ENCODE measurements at places on chromosomes 1 and 21.

- DNase-seq: no peak
Measured at GRCh38 chr1:209751627-209752231, 4.1 kb upstream of the TRAF3IP3 start.

GRCh38 chr21:45857761-45858160 is 123.8 kb upstream of the COL6A1 start:
- no peak for DNase-seq

DNA sequence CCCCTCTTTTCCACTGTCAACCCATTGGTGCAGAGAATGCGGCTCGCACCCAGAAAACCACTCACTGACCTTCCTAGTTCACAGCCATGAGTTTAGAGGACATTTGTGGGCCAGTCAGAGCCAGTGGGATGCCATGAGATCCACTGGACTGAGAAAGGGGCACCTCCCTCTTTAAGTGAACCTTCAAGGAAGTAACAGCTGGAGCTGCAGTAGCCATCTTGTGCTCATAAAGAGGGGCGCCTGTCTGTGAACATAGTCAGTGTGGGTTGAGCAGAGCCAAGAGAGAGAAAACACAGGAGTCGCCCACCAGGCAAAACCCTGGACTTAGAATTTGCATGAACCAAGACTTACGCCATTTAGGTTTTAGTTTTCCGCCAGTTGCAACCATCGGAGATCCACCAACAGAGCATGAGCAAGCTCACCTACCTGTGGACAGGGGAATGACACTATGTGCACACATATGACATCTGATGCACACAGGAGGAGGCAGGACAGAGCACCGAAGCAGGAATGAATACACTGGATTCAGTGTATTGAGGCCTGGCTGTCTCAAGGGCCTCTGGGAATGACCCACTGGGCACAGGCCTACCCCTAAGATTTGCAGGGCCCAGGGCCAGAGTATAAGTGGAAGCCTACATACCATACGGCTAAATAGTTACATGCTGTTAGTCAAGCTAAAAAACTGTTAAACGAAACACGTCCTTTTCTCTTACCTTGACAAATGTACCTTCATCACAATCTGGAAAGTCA is 151.6 kb downstream of the GRIK3 start:
- no peak for DNase-seq

GRCh38 chr1:229893762-229894444 is 173.1 kb upstream of the GALNT2 start:
- DNase-seq: no peak

- no peak for DNase-seq
Measured at GRCh38 chr21:45156459-45156858, 82.1 kb downstream of the ADARB1 start.

DNA sequence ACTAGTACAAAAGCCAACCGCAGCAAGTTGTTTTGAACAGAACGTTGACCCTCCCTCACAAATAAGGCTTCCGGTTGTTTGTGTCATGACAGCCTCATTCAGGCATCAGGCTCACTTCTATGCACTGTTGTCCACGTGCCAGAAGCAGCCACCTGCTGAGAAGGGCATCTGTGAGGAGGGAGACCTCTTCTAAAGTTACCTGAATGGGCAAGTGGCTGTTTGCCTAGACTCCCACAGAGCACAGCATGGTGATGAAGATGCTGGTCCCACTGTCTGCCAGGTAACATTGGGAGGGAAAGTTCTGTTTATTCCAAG is 176.1 kb downstream of the CLIC6 start:
- no peak for DNase-seq

DNA sequence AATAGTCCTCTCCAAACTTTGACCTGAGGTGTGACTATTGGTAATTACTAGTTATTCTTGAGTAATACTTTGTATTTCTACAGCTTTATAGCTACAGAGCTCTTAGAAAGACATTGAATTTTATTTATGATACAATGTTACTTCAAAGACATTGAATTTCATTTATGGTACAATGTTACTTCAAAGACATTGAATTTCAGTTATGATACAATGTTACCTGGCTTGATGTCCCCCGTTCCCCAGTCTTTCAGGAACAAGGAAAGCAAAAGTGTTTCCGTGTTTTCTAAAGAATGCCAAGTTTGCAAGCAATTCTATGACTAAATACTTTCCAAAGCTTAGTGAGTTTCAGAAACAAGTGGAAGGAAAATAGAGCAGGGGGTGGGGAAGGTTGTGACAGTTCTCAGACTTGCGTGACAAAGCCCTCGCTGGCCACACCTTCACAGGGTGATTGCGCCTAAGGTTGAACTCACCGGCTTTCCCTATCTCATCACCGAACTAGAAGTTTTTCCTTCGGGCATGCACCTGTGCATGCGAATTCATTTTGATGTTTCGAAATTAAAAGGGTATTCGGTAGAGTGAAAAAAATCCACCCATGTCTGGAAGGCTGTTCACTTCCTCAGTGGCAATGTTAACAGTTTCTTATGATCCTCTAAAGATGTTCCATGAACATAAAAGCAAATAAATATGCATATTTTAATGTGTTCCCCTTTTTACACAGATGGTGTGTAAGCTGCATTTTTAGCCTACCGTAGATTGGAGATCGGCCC is 909 bp upstream of the PAXBP1 start:
- DNase-seq: peak; percentile 27

- peak; percentile 22 for DNase-seq
Measured at GRCh38 chr1:210597555-210598134, 268.9 kb downstream of the HHAT start.

DNA sequence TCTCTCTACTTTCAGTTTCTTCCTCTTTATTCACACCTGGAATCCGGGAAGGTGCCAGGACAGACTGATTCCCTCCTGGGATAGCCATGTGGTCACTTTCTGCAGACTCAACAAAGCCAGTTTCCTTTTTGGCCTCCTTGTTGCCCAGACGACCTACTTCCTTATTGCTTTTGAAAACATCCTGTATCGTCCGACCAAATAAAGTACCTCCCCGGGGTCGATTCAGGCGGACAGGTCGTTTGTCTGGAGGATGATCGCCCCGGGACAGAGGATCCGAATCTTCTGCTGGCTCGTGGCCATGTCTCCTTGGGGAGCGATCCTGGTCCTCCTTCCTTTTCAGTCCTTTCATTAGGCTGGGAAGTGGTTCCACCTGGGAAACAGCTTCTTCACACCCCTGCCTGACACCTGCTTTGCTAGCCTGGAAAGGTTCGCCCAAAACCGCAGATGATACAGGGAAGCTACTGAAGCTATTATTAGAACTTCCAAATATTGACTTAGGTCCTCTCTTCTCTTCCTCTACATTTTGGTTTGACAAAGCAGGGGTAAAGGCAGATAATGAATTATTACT is 1.2 kb downstream of the MCM3AP start:
- no peak for DNase-seq
